ENCODE measurements at places on chromosomes 5 and 9.

GRCh38 chr5:59346514-59346913, 547.0 kb downstream of the PDE4D start:
- peak; percentile 61 for DNase-seq

- DNase-seq = no peak
These were observed 79.7 kb downstream of the ZNF354C start for GRCh38 chr5:179139936-179140235.

DNA sequence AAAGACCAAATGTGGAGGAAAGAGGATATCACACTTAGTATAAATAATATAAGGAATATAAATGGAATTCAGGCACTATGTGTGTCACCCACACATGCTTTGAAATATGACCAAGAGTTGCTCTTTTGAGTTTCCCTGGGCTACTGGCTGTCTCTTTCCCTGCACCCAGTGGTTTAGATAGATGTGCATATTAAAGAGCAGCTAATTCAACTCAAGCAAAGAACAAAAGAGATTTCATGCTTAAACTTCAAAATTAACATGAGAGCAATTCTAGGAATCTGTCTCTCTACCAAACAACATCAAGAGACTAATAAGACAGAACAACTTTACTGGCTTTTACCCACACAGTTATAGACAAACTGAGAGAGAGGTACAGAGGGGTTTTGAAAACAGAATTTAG, 38.0 kb upstream of the ITGA1 start:
- no peak for DNase-seq

DNA sequence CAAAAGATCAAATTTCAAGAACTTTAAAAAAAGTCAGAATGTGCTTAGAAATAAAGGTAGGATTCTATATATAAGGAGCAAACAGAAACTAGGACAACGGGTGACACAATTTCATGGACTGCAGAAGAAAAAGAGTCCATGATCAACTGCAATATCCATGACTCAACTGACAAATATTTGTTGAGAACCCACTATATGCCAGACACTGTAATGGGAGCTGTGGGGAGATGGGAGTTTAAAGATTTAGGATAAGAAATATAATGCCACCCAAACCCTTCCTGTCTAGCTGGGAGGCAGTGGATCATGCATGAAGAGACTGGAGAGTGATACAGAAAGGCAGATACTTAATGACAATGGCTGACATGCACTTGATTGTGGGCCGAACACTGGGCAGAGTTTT, 27.6 kb upstream of the CCDC112 start:
- no peak for DNase-seq

DNA sequence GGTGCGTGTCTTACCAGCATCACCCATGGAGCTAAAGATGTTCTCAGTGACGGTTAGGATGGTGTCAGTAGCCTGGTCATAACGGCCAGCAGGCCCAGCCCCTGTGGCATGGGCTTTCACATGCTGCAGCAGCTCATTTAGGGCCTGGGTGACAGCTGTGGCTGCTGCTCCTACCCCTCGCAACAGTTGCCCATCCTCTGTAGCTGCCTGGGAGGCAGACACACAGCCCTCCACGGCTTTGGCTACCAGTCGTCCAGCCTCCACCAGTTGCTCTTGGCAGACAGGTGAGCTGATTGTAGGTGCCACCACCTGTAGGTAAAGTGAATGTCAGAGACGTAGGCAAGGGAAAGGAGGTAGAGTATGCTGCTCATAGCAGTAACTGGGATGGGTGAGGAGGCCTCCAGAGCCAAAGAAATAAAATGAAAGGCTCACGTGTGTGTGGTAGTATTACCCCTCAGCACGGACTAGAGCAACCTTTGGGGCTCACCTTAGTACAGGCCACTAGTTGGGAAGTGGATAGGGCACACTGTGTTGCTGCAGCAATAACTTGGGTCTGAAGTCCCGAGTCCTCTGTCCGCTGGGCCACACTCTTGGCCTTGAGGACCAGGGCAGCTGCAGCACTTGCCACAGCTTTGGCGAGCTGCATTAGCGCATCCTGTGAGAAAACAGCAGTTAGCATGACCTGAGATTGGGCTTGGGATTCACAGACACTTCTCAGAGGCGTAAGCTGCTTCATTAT, 14.7 kb downstream of the TLN1 start:
- no peak for DNase-seq

DNA sequence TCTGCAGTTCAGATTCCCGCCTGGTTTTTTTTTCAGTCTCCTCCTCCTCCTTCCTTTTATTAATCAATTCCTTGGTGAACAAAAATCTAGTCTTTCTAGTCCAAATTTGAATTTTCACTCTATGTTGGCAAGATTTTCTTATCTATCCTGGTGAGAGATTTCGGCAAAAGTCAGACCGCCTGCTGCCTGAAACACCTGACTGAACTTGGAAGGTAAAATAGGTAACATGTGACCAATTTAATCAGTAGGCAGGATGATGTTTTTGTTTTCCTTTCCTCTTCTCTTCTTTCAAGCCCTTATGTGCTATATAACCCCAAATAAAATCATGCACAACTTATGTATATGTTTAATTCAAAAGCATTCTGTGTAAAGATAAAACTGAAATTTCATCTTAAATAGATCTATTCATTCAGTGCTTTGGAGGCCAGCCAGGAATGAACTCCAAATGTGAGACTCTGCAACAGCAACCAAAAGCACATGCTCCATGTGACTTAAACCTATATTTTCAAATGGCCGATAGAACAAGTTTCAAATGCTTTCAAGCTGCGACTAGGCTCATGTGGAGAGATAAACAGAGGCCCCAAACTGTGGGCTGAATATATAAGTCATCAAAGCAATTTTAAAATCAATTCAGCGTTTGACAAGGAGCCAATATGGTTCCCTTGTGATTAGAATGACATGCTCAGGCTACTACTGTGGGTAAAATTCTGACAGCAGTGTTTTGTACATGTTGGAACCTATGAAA, 100.4 kb upstream of the SEMA6A start:
- DNase-seq = no peak

GRCh38 chr5:14145435-14146334, 2.5 kb downstream of the TRIO start:
- no peak for DNase-seq

DNA sequence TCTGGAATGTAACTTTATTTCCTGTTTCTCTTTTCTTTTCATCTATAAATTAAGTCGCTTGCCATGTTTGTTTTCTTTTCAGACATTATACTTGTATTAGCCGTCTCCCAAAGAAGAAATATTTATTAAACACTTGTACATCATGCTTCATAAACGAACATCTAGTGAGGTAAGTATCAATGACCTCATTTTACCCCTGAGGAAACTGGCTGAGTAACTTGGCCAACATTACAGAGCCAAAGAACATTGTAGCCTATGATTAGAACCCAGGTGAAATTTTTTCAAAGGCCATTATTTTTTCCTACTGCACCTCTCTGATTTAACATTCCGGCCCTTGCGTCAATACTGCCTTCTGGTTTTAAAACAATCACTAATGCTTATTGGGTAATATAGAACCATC, 4.2 kb downstream of the FREM1 start:
- DNase-seq = no peak
